ENCODE measurements at places on chromosomes 16 and 17.

DNA sequence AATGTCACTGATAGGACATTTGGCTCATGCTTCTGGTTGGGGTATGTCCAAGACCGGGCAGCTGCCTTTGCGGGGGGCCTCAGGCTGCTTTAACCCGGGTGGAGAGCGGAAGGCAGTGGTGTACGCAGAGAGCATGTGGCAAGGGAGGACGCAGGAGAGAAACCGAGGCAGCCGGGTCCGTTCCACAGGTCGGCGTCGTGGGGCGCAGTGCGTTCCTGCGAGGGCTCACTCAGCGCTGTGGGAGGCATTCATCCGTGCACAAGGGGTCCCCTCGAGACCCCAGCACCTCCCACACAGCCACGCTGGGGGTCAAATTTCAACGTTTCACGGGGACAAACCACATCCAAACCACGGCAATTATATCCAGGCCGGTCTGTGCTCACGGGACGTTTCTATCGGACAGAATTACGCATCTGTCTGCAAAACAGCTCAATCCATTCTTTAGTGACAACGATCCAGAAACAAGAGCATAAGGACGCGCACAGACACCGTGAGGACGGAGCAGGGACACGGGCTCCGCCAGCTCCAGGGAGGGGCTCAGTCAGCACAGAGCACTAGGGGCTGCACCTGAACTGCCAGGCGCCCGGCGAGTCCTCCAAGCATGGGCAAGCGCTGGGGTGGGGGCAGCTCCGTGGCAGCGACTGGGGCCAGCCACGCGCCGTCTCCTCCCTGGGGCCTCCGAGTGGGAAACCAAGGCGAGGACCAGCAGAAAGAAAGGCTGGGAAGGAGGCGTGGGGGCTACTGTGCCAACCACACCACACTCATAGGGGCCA is 108.4 kb upstream of the METRNL start:
- DNase-seq, result no peak

GRCh38 chr17:31702041-31702440 is 157.0 kb downstream of the COPRS start:
- no peak for DNase-seq

DNA sequence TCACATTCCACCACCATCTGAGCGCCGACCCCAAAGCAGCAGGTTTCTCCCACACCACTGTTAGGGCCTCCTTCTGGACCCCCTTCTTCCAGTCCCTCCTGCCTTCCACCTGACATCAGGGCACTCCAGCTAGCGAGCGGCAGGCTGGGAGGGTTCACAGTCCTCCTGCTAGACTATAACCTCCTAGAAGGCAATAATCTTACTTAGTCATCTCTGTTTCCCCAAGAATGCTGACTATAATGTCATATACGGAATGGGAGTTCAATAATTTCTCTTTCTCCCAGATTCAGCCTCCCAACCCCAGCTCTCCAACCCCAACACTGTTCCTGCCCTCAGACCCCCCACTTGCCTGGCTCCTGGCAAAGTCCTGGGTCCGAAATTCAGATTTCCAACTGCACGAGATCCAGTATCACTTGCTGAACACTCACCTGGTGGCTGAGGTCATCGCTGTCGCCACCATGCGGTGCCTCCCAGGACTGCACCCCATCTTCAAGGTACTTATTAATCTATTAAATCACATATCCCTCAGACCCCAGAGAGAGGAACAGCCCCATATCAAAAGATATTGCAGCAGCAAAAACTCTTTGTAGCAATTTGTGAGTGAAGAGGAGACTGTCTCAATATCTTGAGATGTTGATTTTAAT is 5.6 kb downstream of the ALOX12 start:
- DNase-seq, result no peak

DNA sequence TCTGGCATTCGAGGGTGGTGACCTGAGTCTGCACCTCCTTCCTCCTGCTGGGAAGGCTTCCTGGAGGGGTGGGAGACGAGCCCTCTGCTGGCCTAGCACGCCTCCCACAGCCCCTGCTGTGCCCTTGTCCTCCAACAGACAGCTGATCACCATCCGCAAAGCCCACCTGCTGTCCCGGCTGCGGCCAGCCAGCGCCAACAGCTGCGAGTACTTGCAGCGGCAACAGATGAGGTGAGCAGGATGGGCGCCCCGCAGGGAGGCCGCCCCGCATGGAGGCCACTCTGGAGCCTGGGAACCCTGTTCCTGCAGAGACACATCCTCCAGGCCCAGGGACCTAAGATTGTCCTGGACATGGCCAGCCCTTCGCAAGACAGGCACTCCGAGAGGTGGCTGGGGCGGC is 21.6 kb downstream of the UBALD1 start:
- DNase-seq, result no peak

DNA sequence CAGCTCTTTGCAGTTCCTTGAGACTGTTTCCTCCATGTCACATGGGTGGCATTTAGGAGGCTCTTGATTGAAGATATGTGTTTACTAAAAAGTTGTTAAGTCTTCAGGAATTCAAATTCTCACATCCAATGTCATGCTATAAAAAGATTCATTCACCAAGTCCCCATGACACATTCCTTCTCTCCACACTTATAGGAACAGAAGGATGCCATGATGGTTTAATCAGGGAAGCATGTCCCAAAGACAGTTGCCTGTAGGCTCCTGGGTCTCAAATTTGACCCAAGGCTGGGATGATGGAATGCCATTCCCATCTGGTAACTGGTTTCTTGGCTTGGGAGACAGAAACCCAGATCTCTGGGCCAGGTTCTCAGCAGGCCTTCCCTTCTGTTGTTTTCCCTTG is 140.6 kb upstream of the SOX9 start:
- no peak for DNase-seq

DNA sequence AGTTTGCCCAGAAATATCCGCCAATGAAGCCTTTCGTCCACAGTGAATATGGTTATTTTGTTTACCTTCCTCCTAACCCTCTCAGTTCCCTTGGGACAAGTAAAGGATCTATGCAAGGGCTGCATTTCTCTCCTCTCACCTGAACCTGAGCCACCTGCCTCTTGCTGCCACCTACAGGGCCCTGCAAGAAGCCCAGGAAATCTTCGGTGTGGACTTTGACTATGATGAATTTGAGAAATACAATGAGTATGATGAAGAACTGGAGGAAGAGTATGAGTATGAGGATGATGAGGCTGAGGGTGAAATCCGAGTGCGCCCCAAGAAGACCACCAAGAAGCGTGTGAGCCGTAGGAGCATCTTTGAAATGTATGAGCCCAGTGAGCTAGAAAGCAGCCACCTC is 14.0 kb downstream of the SUPT6H start:
- no peak for DNase-seq

DNA sequence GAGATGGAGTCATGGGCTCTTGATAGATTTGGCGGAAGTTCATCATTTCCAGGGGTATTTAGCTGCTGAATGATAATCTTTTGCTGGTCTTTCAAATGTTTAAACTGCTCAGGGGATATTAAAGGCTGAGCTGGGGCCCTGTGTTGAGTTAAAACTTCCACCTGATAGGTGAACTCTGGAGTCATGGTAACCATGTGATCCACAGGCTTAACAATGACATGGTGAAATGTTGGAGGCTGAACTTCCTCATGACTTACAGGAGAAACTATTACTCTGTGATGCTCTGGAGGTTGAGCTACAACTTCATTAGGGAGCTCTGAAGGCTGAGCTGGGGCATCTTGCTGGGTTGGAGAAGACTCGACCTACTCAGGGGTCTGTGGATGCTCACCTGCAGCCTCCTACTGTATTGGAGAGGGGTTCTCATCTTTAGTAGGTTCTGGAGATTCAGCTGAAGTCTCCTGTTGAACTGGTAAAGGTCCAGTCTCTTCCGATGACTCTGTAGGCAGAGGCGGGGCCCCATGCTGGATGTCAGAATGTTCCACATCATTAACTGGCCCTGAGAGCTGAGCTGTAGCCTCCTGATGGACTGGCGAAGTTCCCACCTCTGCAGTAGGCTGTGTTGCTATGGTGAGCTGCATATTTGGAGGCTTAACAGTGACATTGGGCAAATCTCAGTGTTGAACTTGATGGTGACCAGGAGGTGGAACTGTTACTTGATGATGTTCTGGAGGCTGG is 24.2 kb downstream of the RDM1 start:
- DNase-seq, result no peak

GRCh38 chr16:88697831-88698615 is 8.2 kb downstream of the RNF166 start:
- DNase-seq, result no peak

- peak; percentile 98 for DNase-seq
Measured at GRCh38 chr16:31142109-31143010, 6.8 kb upstream of the PRSS8 start.

DNA sequence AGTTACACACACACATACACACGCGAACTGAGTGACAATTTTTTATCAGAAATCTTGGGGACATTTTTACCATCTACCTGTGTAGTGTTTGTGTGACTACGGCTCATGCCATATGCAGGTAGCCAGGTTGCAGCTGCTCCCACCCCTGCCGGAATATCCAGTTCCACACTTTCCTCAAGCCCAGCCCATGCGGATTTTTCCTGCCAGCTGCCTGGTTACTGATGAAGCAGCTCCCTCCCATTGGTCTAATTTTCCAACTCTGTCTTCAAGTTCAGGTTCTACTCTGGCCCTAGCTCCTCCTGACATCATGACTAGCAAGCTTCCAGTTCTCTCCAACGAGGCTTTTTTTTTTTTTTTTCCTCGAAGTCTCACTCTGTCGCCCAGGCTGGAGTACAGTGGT is 4.8 kb downstream of the GSG1L2 start:
- DNase-seq, result no peak

- DNase-seq, result no peak
Measured at GRCh38 chr16:27248036-27248435, 20.5 kb downstream of the NSMCE1 start.

DNA sequence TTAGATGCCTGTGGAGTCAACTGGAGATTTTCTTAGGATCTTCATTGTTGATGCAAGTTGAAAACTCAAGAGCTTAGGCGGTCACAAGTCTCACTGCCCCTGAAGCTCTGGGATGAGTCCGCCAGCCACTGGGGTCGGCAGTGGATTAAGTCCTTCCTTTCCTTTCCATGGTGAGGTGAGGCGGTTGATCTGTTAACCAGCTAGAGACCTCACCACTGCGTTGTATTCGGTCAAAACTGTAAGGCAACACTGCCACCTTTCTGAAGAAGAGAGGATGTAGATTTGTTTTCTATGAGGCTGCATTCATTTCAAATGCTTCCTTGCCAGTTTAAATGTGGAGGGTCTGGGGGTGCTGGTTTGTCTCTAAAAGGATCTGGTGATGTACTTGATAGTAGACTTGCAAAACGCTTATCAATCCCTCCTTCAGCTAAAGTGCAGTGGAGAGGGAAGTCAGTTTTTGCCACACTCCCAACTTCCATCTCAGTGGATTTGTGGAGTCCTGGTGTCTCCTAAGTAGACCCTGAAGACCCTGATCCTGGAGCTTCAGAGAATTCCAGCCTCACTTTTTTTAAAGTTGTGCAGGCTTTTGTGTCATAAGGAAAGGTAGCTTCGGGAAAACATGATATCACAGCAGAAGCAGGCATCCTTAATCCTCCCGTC is 1.7 kb downstream of the MYOCD start:
- no peak for DNase-seq

- no peak for DNase-seq
Measured at GRCh38 chr17:19433255-19433654, 22.2 kb downstream of the RNF112 start.

DNA sequence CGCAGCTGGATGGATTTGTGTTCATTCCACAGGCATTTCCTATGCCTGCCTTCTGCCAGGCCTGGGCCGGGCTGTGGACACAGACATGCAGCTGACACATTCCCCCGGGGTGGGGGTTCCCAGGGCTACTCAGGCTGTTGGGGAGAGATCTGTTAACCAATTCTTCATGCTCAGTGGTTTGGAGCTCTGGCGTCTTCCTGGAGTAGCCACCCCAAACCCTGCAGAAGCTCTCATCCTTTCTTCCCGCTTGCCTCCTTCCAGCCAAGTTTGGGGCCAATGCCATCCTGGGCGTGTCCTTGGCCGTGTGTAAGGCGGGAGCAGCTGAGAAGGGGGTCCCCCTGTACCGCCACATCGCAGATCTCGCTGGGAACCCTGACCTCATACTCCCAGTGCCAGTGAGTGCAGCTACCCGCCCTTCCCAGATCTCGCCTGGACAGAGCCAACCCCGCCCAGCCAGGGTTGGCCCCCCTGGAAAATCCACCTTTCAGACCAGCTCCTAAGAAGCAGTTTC is 2.6 kb downstream of the ENO3 start:
- DNase-seq, result no peak

DNA sequence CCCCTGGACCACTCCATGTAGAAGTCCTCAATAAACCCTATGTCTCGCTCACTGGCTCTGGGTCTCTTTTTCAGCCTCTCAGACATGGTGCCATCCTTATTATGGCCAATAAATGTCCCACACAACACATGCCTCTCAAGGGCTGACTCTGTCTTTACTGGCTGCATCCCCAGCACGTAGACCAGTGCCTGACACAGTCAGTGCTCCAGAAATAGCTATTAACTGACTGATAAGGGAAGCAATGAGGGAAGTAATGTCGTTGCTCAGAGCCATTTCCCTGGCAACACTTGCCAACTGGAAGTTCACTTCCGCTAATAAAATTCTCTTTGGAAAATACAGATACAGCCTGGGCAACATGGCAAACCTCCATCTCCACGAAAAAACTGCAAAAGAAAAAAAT is 19.1 kb upstream of the APOH start:
- DNase-seq, result no peak

GRCh38 chr16:87498324-87499188 is 5.7 kb upstream of the ZCCHC14 start:
- DNase-seq, result no peak

DNA sequence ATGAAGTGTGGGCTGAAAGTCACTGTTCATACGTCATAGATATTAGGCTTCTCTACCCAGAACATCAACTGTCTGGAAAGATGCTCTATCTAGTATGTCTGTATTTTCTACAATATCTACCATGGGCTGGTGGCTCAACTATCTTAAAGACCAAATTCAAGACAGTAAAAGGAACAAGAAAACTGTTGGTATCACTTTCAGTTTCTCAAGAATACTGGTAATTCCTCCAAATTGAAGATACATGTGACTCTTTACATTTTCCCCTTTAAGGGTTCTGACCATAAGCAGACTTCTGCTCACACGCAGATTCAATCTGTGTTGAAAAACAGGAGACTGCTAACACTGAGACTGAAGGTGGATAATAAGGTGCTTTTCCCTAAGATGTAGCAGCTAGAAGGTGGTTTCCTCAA is 24.2 kb downstream of the XPO6 start:
- no peak for DNase-seq

DNA sequence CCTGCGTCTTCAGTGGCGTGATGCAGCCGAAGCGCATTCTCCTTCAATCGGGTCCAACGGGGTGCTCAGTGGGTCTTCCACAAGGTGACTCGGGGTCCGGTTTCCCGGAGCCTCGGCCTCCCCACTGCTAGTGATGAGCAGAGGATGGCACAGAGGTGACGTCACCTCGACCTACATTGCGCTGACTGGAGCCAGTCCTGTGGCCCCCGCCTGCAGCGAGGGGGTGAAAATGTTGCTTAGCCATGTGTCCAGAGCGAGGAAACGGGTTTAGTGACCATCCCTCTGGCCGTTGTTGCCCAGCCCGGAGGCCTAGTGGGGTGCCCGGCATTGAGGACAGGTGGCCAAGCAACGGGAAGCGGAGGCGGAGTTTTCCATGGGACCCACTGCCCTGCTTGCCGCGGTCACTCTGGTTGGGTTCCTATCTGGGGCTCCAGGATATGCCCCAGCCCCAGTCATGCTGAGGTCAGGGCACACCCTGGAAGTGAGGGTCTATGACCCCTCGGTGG is 190.6 kb upstream of the CIBAR2 start:
- DNase-seq, result no peak

GRCh38 chr17:76268015-76268749 is 3.0 kb downstream of the UBALD2 start:
- DNase-seq, result peak; percentile 59

All from stimulated activated CD4-positive, alpha-beta T cell treated with anti-CD3 and anti-CD28 coated beads, TNF-alpha, amount 100 ng/mL, for 24 hours (primary cell).